ENCODE measurements at places on chromosomes 6 and 20.

DNA sequence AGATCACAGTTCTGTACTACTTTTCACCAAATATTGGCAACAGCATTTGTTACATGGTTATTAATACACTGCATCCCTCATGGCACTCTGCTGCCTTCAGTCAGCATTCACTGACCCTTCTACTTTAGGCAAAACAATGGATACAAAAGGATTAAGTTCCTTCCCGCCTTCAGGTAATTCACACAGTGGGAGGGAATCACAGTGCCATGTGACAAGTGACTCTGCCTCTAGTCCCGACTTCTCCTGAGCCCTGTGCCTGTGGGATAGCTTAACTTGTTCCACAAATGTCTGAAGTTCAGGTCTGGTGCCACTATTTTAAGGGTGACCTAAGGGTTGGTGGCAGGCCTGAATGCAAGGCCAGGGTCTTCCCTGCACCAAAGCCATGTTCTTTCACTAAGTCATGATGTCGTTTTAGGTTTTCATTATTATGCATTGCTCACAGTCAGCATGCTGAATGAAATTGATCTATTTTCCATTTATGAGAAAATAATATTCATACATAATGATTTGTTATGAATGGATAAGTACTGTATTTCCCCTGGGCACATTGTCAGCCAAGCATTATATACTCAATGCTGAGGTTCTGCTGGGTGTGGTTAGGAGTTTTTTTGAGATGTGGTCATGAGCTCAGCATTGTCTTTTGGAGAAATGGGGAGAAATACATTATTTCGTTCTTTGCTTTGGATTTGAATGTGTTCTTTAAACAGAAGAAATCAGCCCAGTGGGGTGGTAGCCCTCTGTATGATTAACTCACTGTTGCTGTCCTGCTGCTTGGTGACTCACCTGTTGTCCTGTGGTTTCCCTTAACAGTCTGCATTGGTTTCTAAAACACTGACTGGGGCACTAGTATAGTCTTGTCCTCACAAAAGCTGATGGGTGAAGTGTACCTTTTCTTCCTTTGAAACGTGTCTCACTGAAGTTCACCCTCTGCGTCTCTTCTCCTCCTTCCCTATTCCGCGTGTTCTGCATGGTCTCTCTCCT lies 66.4 kb downstream of the AFDN start:
- DNase-seq, result no peak

- DNase-seq, result no peak
These were observed 288.4 kb upstream of the TSHZ2 start for GRCh38 chr20:52683761-52684160.

DNA sequence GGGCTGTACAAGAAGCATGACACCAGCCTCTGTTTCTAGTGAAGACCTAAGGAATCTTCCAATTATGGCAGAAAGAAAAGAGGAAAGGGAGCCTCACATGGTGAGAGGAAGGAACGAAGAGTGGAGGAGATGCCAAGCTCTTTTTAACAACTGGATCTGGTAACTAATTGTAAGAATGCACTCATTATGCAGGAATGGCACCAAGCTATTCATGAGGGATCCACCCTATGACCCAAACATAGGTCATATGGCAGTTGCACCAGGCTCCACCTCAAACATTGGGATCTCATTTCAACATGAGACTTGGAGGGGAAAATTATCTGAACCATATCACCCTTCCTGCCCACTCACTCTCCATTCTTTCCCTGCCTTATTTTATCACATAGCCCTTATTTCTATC lies 496.0 kb upstream of the SPTLC3 start:
- no peak for DNase-seq

DNA sequence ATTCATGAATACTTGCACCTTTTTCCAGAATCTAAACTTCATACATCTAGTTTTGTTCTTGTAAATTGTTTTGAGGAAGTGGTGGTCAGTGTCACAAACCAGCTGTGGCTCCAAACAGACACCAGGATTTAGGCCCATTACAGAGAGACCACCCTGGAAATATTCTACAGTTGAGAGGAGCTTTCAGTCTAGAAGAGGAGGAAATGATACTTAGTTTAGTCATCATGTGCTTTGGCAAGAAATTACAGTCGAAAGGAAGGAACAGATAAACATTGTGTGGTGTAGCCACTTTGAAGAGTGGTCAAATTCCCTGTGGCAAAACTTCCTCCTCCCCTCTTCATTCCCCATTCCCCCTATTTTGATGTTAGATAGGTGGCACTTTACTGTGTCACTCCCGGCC lies 15.7 kb downstream of the DCBLD1 start:
- DNase-seq, result no peak

DNA sequence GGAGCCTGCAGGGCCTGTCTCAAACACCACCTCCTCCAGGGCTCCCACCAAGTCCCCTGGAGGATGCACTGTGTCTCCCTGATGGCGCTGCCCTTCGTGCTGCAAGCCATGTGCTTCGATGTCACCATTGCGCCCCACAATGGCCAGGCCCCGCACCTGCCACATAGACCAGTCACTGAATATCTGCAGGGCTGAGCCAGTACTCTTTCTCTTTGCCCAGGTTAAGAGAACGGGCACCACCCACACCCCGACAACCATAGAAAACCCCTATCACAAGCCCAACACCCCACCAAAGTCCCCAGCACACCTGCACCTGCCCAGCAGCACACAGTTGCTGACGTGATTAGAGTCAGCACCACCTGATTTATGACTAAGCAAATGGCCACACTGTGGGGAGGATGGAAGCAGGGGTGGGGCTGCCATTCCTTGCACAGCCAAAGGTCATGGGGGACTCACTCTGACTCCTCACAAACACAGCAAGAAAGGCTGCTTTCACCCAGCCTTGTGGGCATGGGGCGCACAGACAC lies 104.3 kb downstream of the SLC23A2 start:
- no peak for DNase-seq

GRCh38 chr20:14599613-14600012 lies 262.2 kb upstream of the FLRT3 start:
- DNase-seq, result no peak

GRCh38 chr6:94129926-94130325 lies 710.6 kb upstream of the EPHA7 start:
- DNase-seq, result no peak

DNA sequence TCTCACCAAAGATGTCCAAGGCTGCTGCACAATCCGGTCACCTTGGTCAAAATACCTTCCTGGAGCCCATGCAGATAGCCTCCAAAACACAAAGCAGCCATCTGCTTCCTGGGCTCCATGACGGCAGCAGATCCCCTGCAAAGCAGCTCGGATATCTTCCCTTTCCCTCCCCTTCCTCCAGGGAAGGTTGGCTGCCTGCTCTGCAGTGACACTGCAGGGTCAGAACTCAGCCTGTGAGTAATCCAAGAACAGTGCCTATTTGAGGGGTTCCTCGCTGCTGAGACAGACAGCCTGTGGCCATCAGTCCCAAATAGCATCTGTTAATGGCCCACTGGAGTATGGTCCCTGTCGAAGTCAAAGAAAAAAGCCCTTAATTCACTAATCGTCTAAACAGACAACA lies 270.8 kb downstream of the PREX1 start:
- no peak for DNase-seq

GRCh38 chr6:91453224-91453878 lies 866.5 kb upstream of the MAP3K7 start:
- DNase-seq, result no peak

DNA sequence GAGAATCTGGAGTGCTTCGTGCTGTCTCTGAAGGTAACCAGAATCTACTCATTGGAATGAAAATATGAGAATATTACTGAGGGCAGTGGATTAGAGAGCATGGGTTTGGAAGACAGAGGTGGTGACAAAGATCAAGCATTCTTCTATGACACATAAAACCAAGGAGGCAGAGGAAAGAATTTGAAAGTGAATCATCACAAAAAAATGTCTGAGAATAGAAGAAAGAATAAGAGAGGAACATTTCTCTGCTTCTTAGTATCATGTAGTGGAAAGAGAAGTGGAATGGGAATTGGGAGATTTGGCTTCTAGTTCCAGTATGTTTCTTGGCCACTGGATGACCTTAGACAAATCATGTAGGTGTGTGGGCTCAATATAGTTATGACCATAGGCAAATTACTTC lies 474.0 kb downstream of the TFAP2B start:
- DNase-seq, result no peak

DNA sequence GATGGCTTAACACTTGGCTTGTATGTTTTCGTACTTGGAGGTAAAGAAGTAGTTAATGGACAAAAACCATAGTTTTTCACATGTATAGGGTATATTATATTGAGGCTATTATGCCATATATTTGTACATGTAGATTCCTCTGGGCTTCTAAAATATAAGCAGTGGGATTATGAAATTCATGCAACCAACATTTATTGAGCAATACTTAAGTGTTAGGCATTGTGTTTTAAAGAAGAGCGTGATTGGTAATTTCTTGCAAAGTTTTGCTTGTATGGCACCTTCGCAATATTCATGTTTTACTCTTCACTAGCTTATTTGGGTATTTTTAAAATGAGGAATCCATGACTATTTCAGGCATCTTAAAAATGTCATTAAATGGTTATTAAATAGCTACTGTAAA lies 2.5 kb downstream of the TULP4 start:
- DNase-seq, result no peak

- DNase-seq, result no peak
These were observed 8.4 kb downstream of the ARFGAP1 start for GRCh38 chr20:63280929-63281545.

- DNase-seq, result no peak
These were observed 579.1 kb downstream of the DOK5 start for GRCh38 chr20:55054453-55054852.

GRCh38 chr6:140677781-140678528 lies 1303.5 kb upstream of the CITED2 start:
- no peak for DNase-seq

GRCh38 chr6:19309661-19310060 lies 527.5 kb upstream of the ID4 start:
- no peak for DNase-seq
